ENCODE measurements at places on chromosomes 2 and 18. TPM values are rescaled to one million over a fixed set of nuclear protein-coding genes. Genes with fewer than 3 reads are reported as not detected.

KCNJ13 gene
- not detected for total RNA-seq

FARSB gene
- 30.2 TPM for total RNA-seq

SLC30A3 gene
- total RNA-seq = 11.8 TPM

YWHAQ gene
- total RNA-seq = 494 TPM

RESP18 gene
- total RNA-seq = not detected

AMER3 gene
- not detected for total RNA-seq

SCN2A gene
- not detected for total RNA-seq

TLX2 gene
- total RNA-seq = not detected

R3HDM1 gene
- 17.5 TPM for total RNA-seq

DNER gene
- total RNA-seq = 0.67 TPM

REG1A gene
- not detected for total RNA-seq

ABCB11 gene
- total RNA-seq = 0.98 TPM

SPDYA gene
- total RNA-seq = 0.33 TPM
